HCT116 (cell line): ENCODE measurements at places on chromosomes 11 and 22. TPM values are rescaled to one million over a fixed set of nuclear protein-coding genes. Genes with fewer than 3 reads are reported as not detected.

GRCh38 chr22:32817137-32817730 is 15.7 kb downstream of the TIMP3 start:
- no peak for DNase-seq
- no peaks in the 10 kb centered on the region for H3K4me1 ChIP-seq
- no peaks in the 10 kb centered on the region for H3K36me3 ChIP-seq

DNA sequence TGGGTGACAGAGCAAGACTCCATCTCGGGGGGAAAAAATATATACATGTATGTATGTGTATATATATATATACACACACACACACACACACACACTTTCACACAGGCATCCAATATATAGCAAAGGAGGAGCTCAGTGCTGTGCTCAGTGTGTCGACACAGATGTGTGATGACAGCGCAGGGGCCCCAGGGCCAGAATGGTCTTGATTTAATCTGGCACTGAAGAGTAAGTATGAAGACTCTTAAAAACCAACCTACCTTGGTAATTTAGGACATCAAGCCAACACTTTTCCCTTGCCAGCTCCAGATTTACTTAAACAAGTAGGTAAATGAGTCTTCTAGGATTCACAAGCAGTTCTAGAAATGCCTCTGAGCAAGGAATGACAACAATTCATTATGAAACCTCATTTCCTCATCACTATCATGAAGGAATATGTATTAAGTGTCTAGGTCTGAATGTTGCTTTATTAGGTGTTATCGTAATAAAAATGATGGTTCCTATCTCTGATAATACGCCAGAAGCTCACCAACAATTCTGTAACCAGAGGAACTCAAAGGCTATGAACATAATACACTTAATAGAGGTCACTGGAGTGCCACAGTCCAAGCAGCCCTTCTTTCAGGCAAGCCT is 71.5 kb downstream of the SGSM3 start:
- no peaks in the 10 kb centered on the region for H3K36me3 ChIP-seq
- no peak overlapping the region for H3K27ac ChIP-seq
- H3K4me1 ChIP-seq, result no peaks in the 10 kb centered on the region
- no peak for DNase-seq

Gene TRIM51
- total RNA-seq, result not detected

Gene KRTAP5-2
- total RNA-seq, result not detected

- H3K27me3 ChIP-seq, result no peaks in the 10 kb centered on the region
- H3K36me3 ChIP-seq, result no peaks in the 10 kb centered on the region
- H3K4me1 ChIP-seq, result no peaks in the 10 kb centered on the region
- no peak for DNase-seq
- H3K4me3 ChIP-seq, result no peak overlapping the region
- no peak overlapping the region for H3K27ac ChIP-seq
Measured at GRCh38 chr22:43479962-43480361, 68.1 kb downstream of the MPPED1 start.

Gene ELMOD1
- 2.9 TPM for total RNA-seq

- H3K27me3 ChIP-seq, result no peaks in the 10 kb centered on the region
- DNase-seq, result no peak
- no peaks in the 10 kb centered on the region for H3K36me3 ChIP-seq
- no peaks in the 10 kb centered on the region for H3K4me1 ChIP-seq
- no peak overlapping the region for H3K27ac ChIP-seq
Measured at GRCh38 chr22:36936362-36937116, 23.1 kb downstream of the CSF2RB start.

Gene PIH1D2
- 1.6 TPM for total RNA-seq

GRCh38 chr22:31122532-31123291 is at the start of gene INPP5J:
INPP5J (plus strand) TSS chr22:31122966; CDS start chr22:31123015, 49 bp downstream.
- peaks cover 9% of the 10 kb centered on the region for H3K4me1 ChIP-seq
- DNase-seq, result peak; percentile 44
- no peaks in the 10 kb centered on the region for H3K27me3 ChIP-seq
- H3K36me3 ChIP-seq, result no peaks in the 10 kb centered on the region
- H3K4me3 ChIP-seq, result peak within 1 kb of the TSS; percentile 70

- no peak overlapping the region for H3K27ac ChIP-seq
- no peaks in the 10 kb centered on the region for H3K36me3 ChIP-seq
- no peaks in the 10 kb centered on the region for H3K27me3 ChIP-seq
- H3K4me1 ChIP-seq, result peaks cover 13% of the 10 kb centered on the region; the same call in 1 of the 2 replicates
- no peak overlapping the region for H3K4me3 ChIP-seq
Measured at GRCh38 chr11:1484061-1484671, 2.4 kb downstream of the MOB2 start.

DNA sequence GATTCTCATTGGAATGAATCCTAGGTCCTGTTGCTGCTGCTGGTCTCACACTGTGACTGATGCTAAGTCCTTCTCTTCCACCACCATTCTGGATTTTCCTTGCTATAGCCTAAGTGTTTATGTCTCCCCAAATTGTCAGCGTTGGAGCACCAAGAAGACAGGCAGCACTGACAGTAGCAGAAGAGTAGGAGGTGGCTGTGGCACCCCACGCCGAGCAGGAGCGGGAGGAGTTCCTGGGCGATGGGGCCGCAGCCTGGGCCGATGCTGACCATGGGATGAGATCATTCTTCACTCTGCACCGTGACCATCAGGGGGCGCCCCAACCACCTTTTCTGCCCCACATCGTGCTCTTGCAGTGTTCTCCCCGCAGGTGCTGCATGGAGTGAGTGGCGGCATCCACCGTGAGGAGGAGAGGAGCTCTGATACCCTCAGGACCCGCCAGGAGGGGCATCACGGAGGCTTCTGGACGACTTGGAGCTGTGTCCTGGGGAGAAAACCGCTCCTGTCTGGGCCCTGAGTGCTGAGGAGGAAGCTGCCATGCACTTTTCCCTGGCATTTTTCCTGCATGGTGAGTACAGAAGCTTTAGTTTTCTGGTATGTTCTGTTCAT is 57.0 kb downstream of the LRRC74B start:
- peaks cover 35% of the 10 kb centered on the region for H3K4me1 ChIP-seq
- H3K27me3 ChIP-seq, result no peaks in the 10 kb centered on the region
- H3K27ac ChIP-seq, result no peak overlapping the region
- no peaks in the 10 kb centered on the region for H3K36me3 ChIP-seq
- peak overlapping the region; percentile 55 for H3K4me3 ChIP-seq
